ENCODE measurements at places on chromosomes 5 and 9.

DNA sequence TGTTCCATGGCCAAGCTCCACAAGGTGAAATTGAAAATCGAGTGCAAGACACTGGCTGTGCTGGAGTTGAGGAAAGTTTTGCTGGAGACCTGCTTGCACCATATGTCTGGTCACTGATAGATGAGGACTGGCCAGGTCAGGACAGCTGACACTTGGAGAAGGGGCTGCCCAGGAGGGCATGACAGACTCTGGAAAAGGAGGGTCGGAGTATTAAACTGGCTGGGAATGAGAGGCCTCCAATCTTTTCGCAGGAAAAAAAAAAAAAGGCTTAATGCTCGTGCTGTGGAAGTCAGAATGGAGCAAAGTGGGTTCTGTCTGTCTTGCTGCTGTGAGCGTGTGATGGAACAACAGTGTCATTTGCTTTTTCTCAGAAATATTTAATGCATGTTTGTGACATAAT, 5.5 kb downstream of the TENT4A start:
- no peak for DNase-seq

- DNase-seq: no peak
Measured at GRCh38 chr5:152470167-152470566, 65.1 kb upstream of the NMUR2 start.

- peak; percentile 95 for DNase-seq
Measured at GRCh38 chr9:105046907-105047741, 119.2 kb upstream of the ABCA1 start.

DNA sequence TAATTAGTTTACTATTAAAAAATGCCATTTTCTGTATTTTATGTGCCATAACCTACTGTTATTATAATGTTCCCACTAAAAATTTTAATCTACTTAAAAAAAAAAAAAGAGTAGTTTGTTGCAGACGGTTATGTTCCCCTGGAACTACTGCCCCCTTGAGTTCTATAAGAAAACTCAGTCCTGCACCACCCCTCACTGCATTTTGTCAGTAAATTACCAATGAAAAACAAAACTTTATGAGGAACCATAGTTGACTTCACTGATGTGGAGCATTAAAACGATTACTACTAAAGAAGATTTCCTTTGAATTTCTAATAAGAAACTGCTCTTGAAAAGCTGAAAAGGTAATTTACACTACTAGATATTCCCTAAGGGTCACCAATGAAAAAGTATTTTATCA, 288.7 kb downstream of the FBXL17 start:
- DNase-seq: peak; percentile 30

GRCh38 chr9:68706363-68707201, 1.5 kb downstream of the PIP5K1B start:
- peak; percentile 70 for DNase-seq
